ENCODE measurements at places on chromosomes 5 and 9.

DNA sequence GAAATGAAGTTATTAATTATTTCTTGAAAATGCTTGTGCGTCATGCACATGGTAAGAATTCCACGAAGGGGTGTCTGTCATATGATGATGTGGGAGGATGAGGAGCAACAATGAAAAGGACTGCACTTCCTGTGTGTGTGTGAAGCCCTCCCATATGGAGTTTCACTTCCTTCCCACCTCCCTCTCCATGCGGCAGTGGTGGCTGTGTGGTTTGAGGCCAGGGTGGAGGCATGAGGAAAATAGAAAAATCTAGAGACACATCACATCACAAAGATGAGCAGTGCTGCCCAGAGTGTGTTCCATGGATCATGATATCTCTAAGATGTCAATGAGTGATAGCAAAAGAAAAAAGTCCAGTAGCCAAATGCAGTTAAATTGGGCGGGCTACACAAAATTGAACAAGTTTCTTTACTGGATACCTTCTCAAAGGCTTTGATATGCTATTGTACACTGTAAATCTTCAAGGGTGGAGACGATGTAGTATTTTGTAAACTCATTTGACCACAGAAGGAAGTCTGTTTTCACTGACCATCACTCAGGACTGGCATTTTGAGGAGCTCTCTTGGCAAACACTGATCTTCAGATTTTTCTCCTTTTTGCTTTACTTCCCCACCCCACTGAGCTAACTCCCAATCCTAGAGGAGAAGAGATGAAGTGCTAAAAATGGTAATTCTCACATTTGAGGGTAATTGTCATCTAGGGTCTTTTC lies 55.7 kb upstream of the EQTN start:
- peak; percentile 37 for DNase-seq

- DNase-seq: no peak
Measured at GRCh38 chr5:134227259-134227658, 1.4 kb upstream of the PPP2CA start.

DNA sequence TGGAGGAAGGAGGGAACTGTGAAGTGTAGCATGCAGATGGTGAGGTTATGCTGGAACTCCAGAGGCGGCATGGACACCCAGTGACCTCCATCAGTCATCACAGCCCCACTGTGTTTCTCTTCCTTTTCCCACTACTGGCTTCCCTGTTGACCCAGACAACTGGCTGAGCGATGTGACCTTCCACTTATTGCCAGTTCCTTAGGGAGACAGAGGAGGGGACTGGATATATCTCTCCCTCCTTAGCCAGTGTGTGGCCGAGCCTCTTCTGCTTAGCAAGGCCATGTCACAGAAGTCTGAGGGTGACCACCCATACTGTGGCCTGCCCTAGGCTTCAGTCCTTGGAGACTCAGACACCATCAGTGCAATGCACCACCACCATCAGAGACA lies 3.0 kb upstream of the PHYKPL start:
- no peak for DNase-seq

GRCh38 chr5:100623719-100624118 lies 88.5 kb downstream of the FAM174A start:
- DNase-seq: peak; percentile 19

DNA sequence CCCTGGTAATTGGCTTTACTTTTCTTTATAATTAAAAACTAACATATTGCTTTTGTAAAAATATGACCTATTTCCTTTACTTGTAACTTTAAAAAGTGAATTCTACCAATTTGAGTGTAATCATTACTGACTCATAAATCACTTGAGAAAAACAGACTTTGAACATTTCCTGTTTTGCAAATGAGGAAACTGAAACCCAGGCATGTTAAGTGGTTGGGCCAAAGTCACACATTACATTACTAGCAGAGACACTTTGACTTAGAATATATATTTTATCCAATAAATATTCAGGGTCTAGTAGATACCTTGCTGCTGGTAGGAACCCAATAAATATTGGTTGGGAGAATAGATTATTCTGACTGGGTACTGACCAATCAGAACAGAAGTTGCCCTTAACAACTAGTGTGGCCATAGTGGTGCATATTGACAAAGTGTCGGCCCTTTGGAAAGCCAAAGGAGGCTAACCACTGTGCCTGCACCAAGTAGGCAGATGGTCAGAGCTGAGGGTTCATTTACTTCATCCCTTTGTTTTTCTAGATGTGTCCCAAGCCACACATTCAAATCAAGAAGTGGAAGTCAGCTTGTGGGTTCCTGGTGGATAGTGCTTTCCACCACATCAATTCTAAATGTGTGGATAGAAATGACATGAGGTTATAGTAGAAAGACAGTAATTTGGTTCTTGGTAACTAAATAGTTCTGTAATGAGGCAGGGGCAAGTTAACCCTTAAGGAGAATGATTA lies 365.1 kb upstream of the RIOK2 start:
- peak; percentile 18 for DNase-seq

DNA sequence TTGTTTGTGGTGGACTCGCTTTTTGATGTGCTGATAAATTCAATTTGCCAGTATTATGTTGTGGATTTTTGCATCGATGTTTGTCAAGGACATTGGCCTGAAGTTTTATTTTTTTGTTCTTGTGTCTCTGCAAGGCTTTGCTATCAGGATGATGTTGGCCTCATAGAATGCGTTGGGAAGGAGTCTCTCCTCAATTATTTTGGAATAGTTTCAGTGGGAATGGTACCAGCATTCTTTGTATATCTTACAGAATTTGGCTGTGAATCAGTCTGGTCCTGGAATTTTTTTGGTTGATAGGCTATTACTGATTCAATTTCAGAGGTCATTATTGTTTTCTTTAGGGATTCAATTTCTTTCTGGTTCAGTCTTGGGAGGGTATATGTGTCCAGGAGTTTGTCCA lies 141.4 kb upstream of the RGS7BP start:
- DNase-seq: no peak

DNA sequence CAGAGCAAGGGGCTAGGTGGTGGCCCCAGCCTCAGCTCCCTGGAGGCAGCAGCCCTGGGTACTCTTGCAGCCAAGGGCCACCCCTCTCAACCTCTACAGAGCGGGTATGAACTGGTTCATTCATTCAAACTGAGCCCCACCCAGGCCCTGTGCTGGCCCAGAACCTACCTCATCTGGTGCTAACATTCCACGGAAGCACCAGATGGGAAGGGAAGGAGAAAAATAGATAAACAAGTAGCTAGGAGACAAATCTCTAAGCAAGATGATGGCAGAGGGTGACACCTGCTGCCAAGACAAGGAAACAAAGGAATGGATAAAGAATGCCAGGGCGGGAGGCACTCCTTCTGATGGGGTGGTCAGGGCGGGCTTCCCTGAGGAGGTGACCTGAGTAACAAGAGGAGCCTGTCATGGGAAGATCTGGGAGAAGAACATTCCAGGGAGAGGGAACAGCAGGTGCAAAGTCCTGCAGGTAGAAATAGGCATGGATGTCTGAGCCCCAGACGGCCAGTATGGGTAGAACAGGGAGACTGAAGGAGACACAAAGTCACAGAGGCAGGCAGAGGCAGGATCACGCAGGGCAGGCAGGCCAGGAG lies 6.1 kb downstream of the ST6GALNAC4 start:
- no peak for DNase-seq

DNA sequence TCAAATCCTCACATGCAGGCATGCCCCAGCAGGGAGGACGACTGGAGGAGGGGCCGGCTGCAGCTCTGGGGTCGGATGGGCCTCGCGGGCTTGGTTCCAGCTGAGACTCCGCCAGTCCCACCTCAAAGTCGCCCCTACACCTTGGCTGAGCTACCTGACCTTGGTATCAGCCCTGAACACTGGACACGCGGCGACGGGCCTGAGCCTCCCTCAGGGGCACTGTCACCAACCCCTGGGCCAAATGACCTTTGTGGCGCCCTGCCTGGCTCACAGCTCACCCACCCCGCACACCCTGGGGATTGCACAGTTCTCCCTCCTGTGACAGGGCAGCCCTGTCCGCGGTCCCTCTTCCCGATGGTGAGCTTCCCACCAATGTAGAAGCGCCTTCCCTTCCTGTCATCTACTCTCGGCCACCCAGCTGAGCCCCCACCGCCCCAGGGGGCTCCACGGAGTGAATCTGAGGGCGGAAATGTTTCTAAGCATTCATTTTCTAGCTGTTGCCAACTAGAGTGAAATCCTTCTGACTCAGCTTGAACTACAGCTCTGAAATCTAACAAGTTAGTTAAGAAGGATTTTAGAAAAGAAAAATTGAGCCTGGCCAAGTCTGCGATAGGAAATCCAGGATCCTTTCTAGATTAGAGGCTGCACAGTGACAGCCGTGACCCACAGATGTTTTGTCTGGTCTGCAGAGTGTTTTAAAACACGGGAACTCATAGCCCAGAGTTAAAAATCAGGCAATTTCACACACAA lies 138.9 kb upstream of the PHYKPL start:
- DNase-seq: no peak

DNA sequence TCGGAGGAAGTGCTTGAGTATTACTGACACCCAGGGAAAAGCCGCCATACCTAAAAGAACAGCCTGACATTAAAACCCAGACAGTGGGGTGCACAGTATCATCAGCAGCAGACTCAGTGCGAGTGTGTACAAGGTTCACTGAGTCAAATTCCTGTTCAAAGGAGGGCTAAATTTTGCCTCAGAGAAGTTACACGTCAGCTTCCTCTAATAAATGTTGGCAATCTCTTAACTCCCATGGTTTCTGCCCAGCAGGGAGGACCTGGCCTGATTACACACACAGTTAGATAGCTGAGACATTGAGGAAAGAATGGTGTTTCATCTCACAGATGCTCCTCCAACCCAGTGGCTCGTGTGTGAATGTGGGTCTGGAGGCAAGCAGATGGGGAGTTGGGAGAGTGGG lies 38.2 kb downstream of the NIPSNAP3B start:
- DNase-seq: no peak

GRCh38 chr9:14198841-14199455 lies 115.0 kb downstream of the NFIB start:
- no peak for DNase-seq

- no peak for DNase-seq
Measured at GRCh38 chr5:15929611-15930263, 249.9 kb downstream of the MARCHF11 start.

GRCh38 chr9:110206389-110206788 lies 1.6 kb downstream of the C9orf152 start:
- DNase-seq: no peak

DNA sequence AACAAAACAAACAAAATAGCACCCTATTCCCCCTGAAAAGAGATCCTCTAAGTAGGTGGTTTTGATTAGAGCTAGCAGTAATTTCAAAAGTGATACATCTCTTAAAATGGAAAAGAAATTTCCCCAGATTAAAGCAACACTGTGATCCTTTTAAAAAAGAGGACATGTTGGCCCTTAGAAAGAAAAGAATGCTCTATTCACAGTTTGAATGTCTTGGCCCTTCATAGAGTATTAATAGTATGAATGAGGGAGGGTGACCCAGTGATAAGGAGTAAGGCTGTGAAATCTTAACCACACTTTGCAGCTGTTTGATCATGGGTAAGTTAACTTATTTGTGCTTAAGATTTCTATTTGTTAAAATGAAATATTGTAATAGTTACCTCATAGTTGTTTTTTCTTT lies 467.7 kb upstream of the MEF2C start:
- no peak for DNase-seq

GRCh38 chr5:14914623-14915260 lies 43.2 kb upstream of the ANKH start:
- DNase-seq: no peak

DNA sequence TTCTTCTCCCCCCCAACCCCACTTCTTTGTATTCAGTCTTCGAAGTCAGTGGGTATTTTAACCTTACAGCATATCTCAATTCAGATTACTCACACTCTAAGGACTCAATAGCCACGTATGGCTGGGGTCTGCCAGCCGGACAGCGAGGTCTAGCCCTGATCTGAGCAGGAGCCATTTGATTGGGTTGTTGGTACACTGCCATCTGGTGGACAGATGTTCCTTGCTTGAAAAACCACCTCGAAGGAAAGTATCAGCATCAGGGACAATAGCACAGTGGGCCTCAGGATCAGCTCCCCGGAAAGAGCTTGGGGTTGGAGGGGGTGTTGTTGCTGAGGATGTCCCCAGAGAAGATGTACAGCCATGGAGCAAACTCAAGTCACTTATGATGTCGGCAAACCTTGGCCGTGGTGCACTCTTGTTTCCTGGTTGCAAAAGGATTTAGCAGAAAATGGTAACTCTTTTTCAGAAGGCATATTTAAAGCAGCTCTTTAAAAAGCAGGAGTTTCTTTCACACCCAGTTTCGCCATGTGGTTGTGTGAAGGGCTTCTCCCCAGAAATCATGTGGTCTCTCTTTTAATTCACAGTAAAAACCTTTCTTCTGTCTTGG lies 31.7 kb upstream of the KCNMB1 start:
- peak; percentile 67 for DNase-seq

DNA sequence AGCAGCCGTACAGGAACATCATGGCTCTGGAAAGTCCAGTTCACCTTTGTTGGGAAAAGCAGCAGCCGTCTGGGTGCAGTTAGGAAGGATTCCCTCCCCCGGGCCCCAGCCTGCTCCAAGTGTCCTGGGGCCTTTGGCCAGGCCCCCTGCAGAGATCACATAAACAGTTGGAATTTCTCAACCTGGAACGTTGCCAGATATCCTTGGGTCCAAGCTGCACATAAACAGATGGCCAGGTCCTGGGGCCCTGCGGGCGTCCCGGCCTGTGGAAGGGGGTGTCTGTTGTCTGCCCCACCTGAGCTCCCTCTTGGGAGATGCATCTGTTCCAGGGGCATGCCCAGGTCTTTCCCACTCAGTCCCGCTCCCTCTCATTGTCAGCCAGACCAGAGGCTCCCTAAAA lies 92.7 kb downstream of the COL5A1 start:
- DNase-seq: no peak

DNA sequence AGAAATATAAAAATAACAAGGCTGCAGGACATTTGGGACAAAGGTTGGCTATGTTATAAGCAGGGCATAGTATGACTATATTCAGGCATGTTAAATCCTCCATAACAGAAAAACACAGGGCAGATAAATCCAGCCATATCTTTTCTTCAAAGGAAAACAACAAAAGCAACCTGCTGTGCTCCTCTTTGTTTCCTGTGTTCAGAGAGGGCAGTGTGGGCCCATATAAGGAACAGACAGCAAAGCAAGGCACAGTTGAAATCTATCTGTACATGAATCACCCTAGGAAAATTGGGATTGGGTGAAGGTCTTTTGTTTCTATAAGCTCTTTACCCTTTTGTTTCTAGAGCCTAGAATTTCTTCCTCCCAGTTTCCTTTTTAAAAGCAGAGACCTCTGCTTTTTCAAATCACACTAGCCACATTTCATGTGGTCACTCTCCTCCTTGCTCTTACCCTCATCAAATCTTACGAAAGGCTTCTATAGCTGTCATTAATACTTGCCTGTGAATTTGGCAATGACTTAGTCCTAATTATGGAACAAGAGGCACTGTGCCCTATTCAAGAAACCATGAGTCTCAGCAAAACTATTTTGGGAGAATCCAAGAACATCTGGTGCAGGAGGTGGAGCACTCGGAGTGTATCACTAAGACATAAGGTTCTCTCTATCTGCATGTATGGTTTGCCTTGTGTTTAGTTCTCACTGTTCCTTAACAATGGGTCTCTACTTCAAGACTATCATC lies 1.8 kb downstream of the GZMA start:
- no peak for DNase-seq

GRCh38 chr9:89984214-89984613 lies 379.4 kb downstream of the GADD45G start:
- peak; percentile 58 for DNase-seq

- DNase-seq: no peak
Measured at GRCh38 chr9:14992516-14992915, 82.3 kb upstream of the FREM1 start.

- DNase-seq: no peak
Measured at GRCh38 chr5:138905541-138905940, 30.4 kb upstream of the LRRTM2 start.

- no peak for DNase-seq
Measured at GRCh38 chr5:56052735-56053134, 58.0 kb upstream of the IL6ST start.

GRCh38 chr5:7503564-7503963 lies 107.6 kb downstream of the ADCY2 start:
- no peak for DNase-seq
